ENCODE measurements at places on chromosomes 13 and 19. TPM values are rescaled to one million over a fixed set of nuclear protein-coding genes. Genes with fewer than 3 reads are reported as not detected.

DNA sequence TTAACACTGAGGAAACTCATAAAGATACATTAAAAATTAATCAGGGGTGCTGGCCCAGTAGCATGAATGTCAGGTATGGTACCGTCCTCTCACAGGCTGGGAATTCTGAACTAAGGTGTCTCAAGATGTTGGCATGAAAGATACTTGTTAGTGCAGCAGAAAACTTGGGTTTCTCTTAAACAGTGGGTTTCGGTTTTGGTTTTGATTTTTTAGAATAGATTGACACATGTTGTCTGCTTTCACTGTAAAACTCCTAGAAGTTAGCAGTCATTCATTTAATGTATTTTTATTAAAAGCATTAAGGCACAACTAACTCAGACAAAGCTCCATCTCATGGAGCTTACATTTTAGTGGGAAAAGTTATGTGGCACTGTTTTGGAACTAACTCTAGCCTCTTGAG lies 3.5 kb upstream of the OBI1 start:
- DNase-seq, result no peak

DNA sequence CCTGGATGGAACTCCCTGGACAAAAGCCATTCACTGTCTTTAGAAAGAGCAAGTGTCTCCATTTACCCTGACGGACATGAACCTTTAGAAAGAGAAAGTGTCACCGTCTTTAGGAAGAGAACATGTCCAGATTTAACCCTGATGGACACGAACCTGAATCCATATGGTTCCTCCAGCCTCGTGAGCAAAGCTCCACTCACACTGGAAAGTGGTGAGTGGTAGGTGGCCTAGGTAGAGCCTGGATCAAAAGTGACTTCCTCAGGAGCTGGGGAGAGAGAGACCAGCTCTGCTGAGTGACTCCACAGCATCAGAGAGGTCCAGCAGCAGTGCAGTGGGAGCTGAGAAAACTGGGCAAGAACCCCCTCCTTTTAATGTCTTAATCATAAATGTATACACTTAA lies 59.8 kb upstream of the IRS2 start:
- DNase-seq, result no peak

SPINT2 gene
- 249 TPM for total RNA-seq

DNA sequence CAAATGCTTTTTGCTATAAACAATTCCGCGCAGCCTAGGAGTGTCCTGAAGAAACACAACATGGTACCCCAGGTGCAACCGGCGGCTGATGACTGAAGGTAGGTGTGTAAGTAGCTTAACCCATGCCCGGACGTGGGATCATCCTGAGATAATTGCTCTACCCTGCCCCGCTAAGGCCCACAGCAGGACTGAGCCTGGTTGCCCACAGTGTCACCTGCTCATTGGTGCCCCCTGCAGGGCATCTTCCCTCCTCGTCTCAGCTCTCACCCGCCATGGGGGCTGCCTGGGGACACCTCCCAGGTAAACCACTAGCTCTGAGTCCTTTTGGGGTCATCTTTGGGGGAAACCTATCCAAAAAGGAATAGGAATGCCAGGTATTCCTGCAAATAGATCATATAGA lies 22.3 kb downstream of the TMEM161A start:
- no peak for DNase-seq

MCEMP1 gene
- 0.27 TPM for total RNA-seq

DNA sequence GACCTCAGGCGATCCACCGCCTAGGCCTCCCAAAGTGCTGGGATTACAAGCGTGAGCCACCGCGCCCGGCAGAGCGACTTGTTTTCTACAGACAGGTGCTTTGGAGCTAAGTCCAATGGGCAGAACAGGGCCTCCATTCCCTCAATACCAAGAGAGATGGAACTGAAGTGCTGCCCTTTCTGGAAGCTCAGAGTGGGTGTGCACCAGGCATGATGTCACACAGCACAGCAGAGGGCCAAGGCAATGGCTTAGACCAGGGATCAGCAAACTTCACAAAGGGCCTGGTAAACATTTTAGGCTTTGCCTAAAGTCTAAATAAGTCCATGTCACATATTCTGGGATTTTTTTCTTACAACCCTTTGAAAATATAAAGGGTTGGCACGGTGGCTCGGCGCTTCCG lies 21.3 kb downstream of the TLE6 start:
- DNase-seq, result no peak

ZNF878 gene
- total RNA-seq, result under 0.01 TPM

All from hematopoietic multipotent progenitor cell (in vitro differentiated cells).